Astrocyte of the cerebellum (primary cell): ENCODE measurements at places on chromosomes 1 and 21.

DNA sequence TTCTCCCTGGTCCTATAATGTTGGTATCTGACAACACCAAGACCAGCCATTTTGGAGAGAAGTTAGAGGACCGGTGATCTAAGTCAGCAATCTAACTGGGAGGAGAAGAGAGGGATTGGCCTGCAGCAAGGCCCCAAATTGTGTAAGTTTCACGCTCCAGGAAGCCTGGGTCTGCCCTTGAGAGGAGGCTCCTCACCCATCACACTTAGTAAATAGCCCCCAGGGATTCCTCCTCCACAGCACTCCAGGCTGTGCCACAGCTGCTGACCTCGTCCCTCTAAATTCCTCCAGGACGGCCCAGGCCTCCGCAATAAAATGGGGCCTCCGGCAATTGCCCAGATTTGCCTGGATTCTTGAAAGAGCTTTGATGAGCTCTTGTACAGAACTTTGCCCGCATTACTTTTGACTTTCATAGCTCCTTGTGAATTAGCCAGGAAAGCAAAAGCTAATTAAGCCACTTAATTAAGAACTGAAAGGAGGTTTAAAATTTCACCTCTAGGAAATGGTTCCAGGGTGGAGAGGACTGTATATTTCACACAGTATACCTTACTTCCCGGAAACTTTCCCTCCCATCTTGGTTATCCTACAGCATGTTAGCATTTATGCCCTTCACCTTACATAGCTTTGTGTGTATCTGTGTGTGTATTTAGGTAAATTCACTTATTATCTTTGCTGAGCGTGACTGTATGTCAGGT, 90.5 kb downstream of the LAMC2 start:
- no peak for DNase-seq

- DNase-seq: no peak
Measured at GRCh38 chr1:147579532-147579931, 38.2 kb downstream of the BCL9 start.

DNA sequence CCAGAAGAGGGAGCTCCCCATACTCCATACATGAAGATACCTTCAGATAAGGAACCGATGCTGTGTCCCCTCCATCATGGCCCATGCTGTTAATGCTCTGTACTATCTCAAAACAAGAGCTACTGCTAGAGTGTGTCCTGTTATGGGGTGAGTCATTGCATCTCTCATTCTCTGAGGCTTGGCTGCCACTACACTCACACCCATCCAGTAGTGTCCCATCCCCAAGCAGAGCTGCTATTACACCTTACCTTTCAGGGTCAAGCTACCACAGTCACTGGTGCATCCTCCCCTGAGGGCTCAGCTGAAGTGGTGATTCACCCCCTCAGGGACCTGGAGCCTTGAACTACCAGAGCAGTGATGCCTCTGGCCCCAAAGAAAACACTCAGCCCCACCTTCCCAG, 198.5 kb downstream of the PLA2G4A start:
- DNase-seq: no peak

DNA sequence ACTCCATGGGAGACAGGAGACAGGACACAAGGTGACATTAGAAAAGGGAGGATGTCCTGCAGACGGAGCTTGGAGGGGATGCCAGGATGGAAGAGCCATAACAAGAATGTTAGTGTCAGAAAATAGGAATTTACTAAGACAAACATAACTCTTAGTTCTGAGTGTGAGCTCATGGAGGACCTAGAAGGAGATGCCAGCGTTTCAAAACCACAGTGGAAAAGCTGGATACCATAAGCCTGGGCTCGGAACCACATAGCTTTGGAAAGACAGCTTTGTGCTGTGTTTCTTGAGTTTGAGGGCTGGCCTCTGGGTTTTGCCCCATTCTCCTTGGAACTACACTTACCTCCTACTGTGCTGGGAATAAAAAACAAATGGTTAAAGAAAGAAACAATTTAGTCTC, 128.4 kb downstream of the S1PR1 start:
- peak; percentile 53 for DNase-seq

- DNase-seq: no peak
Measured at GRCh38 chr1:163196449-163196787, 6.3 kb downstream of the RGS5 start.

- DNase-seq: no peak
Measured at GRCh38 chr1:220219865-220220698, 52.2 kb downstream of the RAB3GAP2 start.

- DNase-seq: no peak
Measured at GRCh38 chr1:61757950-61758349, 15.7 kb downstream of the PATJ start.

GRCh38 chr1:162080472-162081015, 11.1 kb downstream of the NOS1AP start:
- DNase-seq: no peak
